NCI-H1436 treated with DMSO at 0.1 percent for 48 hours (cell line): ENCODE measurements at places on chromosomes 11 and 22.

DNA sequence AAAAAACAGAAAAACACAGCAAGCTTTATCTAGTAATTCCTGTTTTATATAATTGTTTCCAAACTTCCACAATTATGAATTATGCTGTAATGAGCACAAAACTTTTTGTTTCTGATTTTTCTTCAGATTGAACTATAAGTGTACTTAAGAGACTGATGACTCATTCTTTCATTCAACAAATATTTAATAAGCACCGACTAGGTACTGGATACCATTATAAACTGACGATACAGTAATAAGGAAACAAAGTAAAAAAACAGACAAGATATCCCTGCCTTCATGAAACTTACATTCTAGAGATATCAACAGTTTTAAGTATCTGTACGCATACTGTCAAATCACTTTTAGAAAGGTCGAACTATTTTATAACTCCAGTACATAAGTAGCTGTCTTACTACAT is 78.6 kb downstream of the ME3 start:
- DNase-seq: no peak

GRCh38 chr11:46252373-46252914 is 25.0 kb upstream of the CREB3L1 start:
- DNase-seq: no peak

DNA sequence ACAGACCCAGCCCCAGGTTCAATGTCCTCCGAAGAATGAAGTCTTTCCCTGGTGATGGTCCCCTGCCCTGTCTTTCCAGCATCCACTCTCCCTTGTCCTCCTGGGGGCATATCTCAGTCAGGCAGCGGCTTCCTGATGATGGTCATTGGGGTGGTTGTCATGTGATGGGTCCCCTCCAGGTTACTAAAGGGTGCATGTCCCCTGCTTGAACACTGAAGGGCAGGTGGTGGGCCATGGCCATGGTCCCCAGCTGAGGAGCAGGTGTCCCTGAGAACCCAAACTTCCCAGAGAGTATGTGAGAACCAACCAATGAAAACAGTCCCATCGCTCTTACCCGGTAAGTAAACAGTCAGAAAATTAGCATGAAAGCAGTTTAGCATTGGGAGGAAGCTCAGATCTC is 14.1 kb downstream of the APOL1 start:
- no peak for DNase-seq

GRCh38 chr11:5280582-5281102 is 10.9 kb upstream of the HBE1 start:
- no peak for DNase-seq

GRCh38 chr11:3936517-3936916 is 81.1 kb downstream of the STIM1 start:
- DNase-seq: no peak

DNA sequence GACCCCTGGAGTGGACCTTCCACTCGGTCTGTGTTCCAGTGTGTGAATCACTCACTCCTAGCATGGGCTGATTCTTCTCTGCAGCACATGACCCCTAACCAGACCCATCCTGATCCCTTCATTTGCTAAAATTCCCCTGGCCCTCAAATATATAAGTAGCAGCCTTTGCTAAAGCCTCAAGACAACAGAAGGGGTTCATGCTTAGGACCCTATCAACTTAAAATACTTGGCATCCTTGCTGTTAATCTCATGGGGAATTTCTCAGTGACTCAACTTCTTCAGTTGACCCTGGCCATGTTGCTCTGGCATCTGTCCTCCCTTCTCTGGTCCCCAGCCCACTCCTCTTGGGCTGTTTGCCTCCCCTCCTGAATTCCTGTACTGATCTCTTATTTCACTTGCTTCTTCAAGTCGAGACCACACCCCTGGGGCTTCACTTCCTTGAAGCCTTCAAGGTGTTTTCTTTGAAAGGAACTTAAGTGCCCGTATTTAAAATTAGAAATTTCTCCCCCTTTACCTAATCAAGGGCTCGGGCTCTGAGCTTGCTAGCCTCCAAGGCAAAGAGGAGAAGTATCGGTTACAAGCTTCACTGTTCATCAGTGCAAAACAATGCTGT is 23.6 kb downstream of the NNMT start:
- DNase-seq: no peak

GRCh38 chr11:97019754-97020153 is 629.9 kb downstream of the JRKL start:
- DNase-seq: no peak

- no peak for DNase-seq
Observed at GRCh38 chr11:64858467-64859263, 14.2 kb upstream of the CDC42BPG start.

DNA sequence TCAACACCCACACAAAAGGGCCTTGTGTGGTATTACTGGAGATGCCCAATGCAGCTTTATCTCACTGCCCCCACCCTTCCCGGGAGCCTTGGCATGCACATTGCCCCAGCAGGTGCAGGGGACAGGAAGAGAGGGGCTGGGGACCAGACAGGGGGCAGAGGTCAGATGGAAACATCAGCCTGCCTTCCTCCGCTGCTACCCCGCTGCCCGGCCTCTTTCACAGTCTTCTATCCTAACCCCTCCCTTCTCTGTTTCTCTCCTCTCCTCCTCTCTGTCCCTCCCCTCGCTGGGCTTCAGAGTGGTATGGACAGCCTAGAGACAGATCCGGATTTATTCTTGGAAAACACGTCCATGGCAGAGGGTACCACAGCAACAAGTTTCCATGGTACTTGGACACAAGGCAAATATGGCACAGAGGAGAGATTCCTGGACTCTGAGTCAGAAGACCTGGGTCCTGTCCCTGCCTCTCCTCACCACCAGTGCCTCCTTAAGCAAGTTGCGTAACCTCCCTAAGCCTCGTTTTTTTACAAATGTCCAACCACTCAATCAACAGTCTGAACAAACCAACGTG is 8.3 kb upstream of the IGSF9B start:
- no peak for DNase-seq

- no peak for DNase-seq
Observed at GRCh38 chr11:102071497-102072472, 24.5 kb downstream of the CFAP300 start.

DNA sequence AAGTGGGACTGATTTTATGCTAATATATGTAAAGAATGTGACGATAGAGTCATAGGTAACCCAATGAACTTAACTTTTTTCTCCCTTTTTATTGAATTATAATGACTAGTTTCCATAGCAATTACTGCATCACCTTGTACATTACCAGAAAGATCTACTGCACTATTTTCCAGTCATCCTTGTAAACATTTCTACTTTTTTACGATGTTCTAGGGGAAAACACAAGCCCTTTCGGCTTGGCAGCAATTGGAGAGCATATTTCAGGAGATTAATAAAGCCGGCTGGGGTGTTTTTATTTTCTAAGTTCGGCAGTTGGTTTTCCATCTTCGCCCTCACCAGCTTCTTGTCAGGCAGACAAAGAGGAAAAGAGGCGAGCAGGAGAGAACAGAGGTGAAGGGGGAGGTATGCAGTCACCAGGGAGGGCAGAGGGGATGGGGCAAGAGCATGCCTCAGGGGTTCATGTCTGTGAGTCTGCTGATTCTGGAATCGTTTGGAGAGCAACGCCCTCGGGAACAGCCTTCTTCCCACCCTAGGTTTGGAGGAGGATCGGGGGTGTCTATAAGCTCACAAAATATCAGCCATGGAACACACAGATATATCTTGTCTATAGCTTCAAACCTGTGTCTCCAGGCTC is 476.4 kb downstream of the MIAT start:
- DNase-seq: no peak

DNA sequence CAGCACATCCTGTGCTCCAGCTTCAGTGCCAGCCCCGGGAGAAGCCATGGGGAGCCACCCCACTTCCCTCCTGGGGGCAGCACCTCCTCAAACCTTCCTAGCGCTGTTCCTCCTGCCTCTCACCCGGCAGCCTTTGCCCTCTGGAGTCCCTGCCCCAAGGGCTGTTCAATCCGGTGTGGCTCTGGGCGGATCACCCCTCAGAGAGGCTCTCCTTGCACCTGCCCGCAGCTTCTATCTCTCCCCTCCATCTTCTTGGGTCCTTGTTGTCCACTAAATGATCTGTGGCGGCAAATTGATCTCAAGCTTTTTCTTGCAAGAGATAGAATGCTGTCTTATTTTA is 18.1 kb upstream of the CDKN1C start:
- no peak for DNase-seq

- DNase-seq: no peak
Observed at GRCh38 chr11:79421820-79422219, 19.0 kb downstream of the TENM4 start.

- DNase-seq: no peak
Observed at GRCh38 chr11:79232346-79232745, 208.5 kb downstream of the TENM4 start.

DNA sequence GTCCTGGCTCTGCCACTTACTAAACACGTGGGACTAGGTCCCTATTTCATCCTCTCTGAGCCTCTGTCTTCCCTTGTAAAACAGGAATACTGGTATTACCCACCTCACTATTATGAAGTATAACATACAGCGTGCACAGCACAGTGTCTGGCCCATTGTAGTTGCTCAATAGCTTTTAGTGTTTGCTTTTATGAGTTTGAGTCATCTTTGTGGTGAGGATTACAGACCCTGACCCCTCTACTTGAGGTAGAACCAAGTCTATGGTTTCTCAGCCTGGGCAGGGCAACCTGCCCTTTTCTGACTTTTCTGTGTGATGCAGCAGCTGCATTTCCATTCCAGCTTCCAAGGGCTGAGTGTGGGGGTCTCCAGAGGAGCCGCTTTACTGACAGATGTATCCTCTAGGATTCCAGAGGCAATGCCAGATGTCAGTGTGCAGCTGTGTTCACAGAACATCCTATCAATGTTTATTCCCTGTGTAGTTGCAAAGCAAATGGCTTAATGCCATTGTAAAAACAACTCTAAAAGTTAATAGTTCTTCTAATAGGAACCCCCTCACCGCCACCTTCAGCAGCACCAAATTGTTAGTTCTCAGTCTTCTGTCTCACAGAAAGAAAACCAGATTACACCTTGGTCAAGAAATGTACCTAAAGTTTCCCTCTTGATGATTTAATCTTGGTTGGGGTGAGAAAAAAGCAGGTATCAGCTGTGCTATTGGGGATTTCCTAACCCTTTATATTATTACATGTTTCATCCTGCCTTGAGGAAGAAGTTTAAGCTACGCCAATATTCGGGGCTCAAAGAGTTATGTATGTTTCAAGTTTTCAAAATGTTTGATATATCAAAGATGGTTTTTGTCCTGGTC is 16.8 kb downstream of the PRR5L start:
- DNase-seq: no peak

DNA sequence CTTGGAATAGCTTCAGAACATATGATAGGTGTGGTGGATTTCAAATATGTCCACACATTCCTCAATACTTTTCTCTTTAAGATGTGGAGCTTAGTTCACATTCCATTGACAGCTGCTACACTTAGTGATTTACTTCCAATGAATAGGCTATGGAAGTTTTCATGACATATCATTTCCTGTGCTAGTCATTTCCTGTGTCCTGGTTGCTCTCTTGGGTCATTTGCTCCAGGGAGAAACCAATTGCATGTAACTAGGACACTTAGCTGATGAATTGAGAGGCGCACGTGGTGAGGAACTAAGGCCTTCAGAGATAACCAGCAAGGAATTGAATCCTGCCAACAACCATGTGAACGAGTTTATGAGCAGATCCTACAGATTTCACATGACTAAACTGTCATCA is 120.9 kb downstream of the SLC17A6 start:
- no peak for DNase-seq

DNA sequence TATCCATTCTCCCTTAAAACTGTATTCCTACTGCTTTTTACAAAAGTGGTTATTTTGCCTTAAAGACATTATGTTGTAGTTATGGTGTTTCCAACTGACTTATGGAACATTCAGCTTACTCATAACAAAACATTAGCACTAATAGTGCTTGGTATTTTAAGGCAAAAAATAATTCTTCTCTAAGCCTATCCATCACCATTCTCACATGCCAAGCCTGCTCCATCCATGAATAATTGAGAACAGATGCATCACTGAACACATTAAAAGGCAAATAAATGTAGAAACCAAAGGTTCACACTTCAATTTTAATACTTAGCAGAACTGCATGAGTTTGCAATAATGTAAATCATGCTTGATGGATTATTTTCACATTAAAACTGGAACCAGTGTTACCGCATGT is 42.3 kb upstream of the DDI1 start:
- no peak for DNase-seq

DNA sequence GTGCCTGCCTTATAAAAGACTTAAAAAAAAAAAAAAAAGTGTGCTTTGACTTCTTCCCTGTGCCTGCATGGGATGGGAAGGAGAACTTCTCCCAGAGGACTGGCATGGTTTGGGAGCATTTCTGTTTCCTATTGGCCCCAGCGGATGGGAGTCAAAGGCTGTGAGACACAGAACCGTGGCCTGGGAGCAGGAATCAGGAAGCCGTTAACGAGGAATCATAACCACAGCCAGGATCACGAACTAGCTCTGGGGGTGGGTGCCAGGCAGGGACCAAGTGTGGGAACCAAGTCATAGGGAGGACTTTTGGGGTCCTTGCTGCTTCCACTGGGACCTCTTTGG is 526 bp downstream of the C1QTNF6 start:
- no peak for DNase-seq

- no peak for DNase-seq
Observed at GRCh38 chr22:46585340-46586122, 34.7 kb upstream of the GRAMD4 start.

- DNase-seq: no peak
Observed at GRCh38 chr11:47911149-47911548, 63.0 kb upstream of the NUP160 start.

- no peak for DNase-seq
Observed at GRCh38 chr11:65043881-65044501, 3.0 kb downstream of the SAC3D1 start.

DNA sequence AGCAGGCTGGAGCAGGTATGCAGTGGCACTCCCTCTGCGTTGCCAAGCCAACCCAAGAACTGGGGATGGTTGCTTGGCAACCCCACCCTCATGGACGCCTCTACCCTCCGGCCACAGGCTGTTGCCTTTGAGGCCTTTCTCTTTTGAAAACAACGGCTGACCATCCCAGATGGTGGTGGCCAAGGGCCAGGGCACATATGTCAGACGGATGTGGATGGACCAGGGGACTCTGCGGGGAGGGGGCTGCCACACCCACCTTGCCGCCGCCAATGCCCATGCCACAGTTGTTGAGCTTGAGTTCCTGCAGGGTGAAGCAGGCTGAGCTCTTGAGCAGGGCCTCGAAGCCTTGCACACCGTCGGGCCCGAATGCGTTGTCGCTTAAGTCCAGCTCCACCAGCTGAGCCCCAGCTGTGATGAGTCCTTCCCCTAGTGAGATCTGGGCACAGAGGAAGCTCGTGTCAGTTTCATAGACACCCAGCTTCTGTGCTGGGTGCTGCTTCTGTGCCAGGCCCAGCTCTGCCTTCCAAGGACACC is 21.5 kb downstream of the RANGAP1 start:
- no peak for DNase-seq

- no peak for DNase-seq
Observed at GRCh38 chr11:126963603-126964363, 36.8 kb downstream of the KIRREL3 start.

GRCh38 chr11:63884196-63884932 is 32.6 kb downstream of the RCOR2 start:
- DNase-seq: no peak

GRCh38 chr11:131537196-131537595 is 166.8 kb downstream of the NTM start:
- no peak for DNase-seq

- DNase-seq: no peak
Observed at GRCh38 chr11:63508009-63508408, 2.1 kb downstream of the LGALS12 start.
